ENCODE measurements at places on chromosomes 2 and 18.

DNA sequence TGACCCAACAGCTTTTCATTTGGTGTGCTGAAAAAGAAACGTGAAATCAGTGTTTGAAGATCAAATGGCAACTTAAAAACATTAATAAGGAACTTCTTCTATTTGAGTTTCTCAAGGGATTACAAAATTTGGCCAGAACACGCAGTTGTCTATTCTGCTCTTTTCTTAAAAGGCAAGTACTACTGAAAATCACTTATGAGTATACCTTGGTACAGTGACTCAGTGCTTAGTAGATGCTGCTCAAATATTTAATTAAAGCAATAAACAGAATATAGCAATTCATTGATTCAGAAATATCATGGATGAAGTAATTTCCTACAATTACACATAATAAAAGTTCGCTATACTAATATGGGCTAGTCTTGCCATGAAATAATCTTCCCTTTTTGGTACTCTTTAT lies 38.2 kb upstream of the MCM6 start:
- DNase-seq = no peak

GRCh38 chr2:191318729-191319078 lies 73.5 kb downstream of the MYO1B start:
- no peak for DNase-seq

DNA sequence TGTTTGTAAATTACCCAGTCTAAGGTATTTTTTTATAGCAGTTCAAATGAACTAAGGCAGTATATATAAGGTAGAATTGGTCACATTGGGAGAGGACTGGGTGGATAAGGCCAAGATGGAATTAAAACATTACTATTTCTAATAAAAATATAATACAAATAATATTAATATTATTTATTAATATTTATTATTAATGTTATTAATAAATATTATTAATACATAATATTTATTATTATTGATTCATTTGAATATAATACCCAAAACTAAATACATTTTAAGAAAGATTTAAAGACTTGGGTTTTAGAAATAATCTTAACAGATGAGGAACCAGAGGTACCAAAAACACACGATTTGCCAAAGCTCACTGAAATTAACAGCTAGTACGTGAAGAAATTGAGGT lies 30.5 kb upstream of the MC2R start:
- no peak for DNase-seq

DNA sequence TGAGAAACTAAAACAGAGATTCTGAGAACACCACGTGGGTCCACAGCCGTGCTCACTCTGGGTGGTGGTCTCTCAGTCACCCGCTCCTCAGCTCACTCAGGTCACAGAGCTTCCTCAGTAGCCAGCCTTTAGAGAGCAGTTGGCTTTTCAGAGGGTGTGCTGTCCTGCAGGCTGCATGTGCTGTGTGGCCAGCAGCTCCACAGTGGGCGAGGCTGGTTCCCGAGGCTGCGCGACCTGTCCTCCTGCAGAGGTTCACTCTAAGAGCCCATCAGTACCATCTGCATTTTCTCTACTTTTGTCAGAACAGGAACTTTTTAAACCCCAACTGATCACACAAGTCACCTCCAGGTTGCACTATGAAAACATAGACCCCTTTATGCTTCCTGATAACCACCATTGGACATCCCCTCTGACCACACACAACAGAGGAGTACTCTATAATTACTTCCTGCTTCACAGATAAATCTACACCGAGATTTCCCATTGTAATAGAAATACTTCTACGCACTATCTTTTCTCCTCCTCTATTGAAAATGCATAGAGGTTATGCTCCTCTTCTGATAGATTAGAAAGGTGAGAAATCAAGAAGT lies 93.1 kb downstream of the GYPC start:
- DNase-seq = no peak

- DNase-seq = no peak
These were observed 34.7 kb downstream of the RMC1 start for GRCh38 chr18:23538001-23538400.

DNA sequence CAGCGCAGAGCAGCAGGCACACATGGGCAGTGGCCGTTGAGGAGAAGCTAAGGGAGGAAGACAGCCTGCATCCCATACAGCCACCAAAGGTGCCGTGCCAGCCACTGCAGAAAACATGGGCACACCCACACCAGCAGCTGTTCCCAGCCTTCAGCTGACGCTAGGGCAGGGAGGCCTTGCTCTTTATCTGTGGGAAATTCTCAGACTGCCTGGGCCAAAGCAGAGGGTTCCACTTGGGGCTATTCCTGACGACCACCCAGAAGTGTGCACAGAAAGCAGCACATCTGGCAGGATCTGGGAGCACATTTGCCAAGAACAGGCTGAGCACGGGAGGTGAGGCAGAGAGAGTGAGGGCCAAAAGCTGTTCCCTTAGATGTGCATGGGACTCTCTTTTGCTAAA lies 101.3 kb upstream of the SOX11 start:
- no peak for DNase-seq

GRCh38 chr2:240782221-240782885 lies 37.7 kb downstream of the KIF1A start:
- no peak for DNase-seq

DNA sequence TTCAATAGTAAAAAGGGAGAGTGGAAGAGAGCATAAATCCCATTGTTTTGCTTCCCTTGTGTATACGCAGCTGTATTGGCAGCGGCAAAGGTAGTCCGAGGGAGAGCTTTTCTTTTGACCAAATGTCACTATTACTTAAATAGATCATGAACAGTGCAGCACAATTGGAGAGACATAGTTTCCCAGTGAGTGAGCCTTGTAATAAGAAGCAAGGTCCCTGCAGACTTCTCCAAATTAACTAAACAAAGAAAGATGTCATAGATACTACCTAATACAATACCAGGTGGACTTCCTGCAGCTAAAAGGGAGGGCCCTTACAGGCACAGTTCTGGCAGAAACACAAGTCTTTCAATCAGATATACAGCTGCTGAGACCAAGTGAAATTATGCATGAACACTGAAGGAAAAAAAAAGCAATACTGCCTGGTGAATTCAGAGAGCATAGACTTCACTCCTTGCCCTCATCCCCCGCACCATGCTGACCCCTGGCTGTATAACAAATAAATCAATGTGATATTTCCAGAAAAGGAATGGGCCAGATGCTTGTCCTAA lies 404.7 kb upstream of the CDH2 start:
- DNase-seq = no peak

- DNase-seq = no peak
These were observed 114.1 kb upstream of the MSH2 start for GRCh38 chr2:47288864-47289263.

DNA sequence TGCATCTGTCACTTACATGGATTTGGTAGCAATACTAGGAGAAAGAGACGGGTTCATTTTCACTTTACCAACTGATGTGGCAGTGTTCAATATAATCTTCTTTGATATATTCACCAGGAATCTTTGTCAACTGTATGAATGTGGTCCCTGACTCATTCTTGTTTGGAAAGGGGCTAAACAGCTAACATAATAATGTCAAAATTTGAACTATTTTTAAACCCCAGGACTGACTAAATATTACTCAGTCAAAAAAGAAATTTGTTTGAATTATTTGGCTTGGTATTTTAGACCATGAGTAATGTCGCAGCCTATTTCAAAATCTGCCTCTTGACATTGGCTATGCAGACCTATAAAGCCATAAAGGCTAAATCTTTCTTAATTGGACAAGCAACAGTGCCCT lies 413.7 kb upstream of the RGPD4 start:
- DNase-seq = no peak

GRCh38 chr2:166972002-166972401 lies 83.7 kb downstream of the XIRP2 start:
- DNase-seq = no peak

DNA sequence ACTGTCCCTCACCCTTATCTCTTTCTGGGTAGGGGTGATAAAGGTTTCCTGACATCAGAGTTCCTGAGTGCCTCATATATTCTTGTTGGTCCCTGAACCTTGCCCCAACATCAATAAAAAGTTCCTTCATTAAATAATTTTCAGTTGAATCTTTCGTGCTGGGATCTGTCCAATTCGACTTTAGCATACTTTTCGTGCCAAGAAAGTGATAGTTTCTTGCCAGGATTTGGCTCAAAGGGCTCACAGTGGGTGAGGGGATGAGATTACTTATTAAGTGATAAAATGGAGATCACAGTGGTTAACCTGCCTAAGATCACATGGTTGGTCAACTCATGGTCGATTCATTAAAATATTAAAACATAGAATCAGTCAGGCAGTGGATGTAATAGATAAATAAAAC lies 93.8 kb upstream of the SLC8A1 start:
- DNase-seq = no peak

DNA sequence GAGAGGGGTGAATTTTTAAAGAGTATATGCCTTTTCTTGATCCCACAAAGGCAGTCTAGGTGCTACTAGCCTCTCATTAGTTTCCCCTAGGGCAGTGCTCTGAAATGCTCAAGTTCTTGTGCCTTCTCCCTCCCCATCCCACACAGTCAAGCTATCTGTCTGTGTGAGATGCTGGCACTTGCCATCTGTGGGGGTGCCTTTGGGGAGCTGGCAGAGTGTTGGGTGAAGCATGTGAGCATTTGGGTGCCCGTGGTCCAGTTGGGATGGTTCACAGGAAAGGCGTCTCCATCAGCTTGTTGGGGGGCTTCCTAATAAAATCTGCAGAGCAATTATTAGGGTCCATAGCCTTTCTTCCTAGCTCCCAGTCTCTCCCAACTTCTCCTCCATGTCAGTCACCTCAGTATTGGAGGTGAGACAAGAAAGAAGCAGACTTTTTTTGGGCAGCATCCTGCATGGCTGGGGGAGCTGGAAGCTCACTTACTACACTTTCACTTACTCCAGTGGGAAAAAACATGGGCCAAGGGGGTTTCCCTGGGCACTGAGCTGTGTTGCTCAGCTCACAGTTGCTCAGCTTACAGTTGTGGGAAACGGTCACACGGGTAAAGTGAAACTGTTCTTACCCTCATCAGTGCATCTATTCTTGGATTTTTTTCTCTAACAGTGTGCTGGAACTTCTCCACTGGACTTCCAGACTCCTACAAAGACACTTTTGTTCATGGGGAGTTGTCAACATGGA lies 29.3 kb downstream of the COLEC11 start:
- DNase-seq = no peak

- DNase-seq = no peak
These were observed 259.1 kb downstream of the TDRD15 start for GRCh38 chr2:21382701-21383520.

- no peak for DNase-seq
These were observed 17.2 kb upstream of the NMI start for GRCh38 chr2:151306621-151307020.

- DNase-seq = no peak
These were observed 108.8 kb upstream of the ITGB6 start for GRCh38 chr2:160308915-160309314.

- DNase-seq = no peak
These were observed 50.3 kb upstream of the SP3 start for GRCh38 chr2:174015428-174015827.

DNA sequence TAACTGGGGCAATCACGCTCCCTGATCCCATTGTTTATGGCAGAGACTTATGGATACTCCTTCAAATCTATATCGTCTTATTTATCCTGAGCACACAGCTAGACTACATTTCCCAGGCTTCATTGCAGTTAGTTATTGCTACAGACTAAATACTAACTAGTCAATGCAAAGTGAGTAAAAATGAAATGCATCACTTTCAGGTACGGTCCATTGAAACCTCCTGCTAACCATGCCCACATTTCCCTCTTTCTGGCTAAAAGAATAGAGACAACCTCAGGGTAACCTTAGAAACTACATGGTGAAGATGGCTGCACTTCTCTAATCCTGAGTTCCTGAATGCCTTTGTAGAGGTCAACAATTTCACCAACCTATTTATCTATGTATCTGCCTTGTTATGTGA lies 437.4 kb downstream of the EPHA4 start:
- DNase-seq = no peak

- no peak for DNase-seq
These were observed 51.4 kb downstream of the SLC38A11 start for GRCh38 chr2:164903951-164904350.

DNA sequence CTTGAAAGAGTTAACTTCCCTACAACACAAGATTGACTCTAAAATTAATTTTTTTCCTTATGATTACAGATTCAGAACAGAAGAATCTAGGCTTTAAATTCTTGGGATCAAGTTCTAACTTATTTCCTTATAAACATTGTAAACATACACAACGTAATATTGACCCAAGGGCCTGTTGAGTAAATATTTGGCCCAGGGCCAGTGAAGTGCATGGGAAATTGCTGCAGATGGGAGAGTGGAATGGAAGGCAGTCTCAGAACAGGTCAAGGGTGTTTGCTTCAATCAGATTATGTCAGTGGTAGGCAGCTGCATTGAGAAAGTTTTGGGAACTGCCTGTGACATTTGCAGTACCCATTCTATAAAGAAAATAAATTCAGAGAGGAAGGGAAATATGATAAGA lies 137.6 kb downstream of the MYO1B start:
- DNase-seq = no peak

DNA sequence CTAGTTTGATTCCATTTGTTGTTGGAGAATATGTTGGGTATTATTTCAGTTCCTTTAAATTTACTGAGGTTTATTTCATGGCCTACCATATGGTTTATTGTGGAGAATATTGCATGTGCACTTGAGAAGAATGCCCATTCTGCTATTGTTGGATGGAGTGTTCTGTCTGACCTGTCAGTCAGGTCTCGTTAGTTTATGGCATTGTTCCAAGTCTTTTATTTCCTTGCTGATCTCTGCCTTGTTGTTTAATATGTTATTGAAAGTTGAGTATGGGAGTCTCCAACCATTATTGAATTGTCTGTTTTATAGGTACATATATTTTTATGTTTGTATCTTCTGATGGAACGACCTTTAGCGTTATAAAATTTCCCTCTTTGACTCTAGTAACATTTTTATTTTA lies 86.3 kb downstream of the PTPN4 start:
- DNase-seq = no peak

GRCh38 chr2:108414945-108415344 lies 34.1 kb upstream of the GCC2 start:
- no peak for DNase-seq

- no peak for DNase-seq
These were observed 242.1 kb upstream of the RBMS1 start for GRCh38 chr2:160735696-160736095.

DNA sequence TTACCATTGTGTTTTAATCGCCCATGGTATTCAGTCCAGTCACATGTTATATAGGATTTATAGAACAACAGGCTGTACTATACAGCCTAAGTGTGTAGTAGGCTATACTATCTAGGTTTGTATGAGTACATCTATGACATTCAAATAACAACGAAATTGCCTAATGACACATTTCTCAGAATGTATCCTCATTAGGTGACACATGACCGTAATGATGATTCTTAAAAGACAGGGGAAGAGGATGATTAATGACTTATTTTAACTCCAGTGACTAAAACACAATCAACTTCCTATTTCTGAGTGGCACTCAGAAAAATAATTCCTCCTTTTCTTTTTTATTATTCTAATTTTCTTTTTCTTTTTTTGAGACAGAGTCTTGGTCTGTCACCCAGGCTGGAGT lies 63.0 kb upstream of the ACSL3 start:
- DNase-seq = no peak

GRCh38 chr2:196131384-196131937 lies 39.9 kb downstream of the STK17B start:
- peak; percentile 51 for DNase-seq

- DNase-seq = no peak
These were observed 429.5 kb downstream of the ZNF521 start for GRCh38 chr18:24922491-24922890.
